AG10803 (cell line): ENCODE measurements at places on chromosomes 3 and 15.

- no peak for DNase-seq
These were observed 1138.4 kb downstream of the SI start for GRCh38 chr3:163939926-163940325.

GRCh38 chr3:177279118-177279815, 82.0 kb upstream of the TBL1XR1 start:
- DNase-seq = no peak

- DNase-seq = no peak
These were observed 25.9 kb upstream of the CAPN7 start for GRCh38 chr3:15180042-15180611.

DNA sequence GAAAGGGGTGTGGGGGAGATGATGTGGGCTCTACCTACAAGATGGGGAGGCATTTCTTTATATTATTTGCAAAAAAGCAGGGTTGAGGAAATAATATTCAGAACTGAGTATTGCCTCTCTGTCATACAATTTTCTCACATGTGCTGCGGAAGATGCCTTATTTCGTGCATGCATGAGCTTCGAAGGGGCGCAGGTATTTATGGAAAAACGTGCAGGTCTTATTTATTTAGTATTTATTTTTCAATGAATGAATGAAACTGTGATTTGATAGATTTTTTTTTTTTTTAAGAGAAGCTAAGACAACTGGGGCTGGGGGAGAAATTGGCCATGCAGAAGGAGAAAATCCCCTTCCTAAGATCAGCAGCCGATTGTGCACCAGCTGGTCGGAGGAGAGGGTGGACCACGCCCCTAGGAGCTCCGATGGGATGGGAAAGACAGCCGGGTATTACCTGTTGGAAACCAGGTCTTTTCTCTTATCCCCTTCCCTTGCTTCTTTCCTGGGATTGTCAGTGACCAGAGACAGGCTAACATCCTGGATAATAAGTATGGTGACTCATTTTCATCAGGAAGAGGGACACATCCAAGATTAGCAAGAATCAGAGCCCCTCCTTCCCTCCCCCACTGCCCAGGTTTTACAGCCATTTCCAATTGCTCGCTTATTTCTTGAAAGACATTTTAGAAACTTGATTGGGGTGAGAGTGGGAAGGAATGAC, 875 bp downstream of the GAP43 start:
- DNase-seq = no peak

- peak; percentile 64 for DNase-seq
These were observed 96.7 kb downstream of the KBTBD8 start for GRCh38 chr3:67094774-67095173.

- no peak for DNase-seq
These were observed 6.9 kb downstream of the MAP1A start for GRCh38 chr15:43524254-43524845.

DNA sequence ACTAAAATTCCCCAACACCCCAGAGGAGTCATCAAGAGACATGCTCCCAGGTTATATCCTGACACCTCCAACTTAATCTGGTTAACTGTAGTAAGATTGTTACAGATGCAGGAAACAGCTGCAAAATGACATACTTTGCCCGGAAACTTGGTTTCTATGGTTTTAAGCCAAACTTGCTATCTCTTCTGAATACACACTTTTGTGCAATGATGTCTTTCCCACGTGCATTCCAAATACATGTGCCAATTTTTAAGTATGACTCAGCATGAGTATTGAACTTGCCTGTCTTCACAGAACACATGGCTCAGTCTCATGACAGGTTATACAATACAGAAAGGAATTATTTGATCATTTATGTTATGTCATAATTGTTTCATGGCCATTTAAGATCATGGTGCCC, 207.0 kb upstream of the DCBLD2 start:
- peak; percentile 98 for DNase-seq

- no peak for DNase-seq
These were observed 31.5 kb downstream of the CNTN3 start for GRCh38 chr3:74582982-74583381.

GRCh38 chr3:128348805-128349531, 117.7 kb downstream of the DNAJB8 start:
- peak; percentile 5 for DNase-seq

- DNase-seq = no peak
These were observed 24.1 kb upstream of the BBX start for GRCh38 chr3:107498646-107499045.

DNA sequence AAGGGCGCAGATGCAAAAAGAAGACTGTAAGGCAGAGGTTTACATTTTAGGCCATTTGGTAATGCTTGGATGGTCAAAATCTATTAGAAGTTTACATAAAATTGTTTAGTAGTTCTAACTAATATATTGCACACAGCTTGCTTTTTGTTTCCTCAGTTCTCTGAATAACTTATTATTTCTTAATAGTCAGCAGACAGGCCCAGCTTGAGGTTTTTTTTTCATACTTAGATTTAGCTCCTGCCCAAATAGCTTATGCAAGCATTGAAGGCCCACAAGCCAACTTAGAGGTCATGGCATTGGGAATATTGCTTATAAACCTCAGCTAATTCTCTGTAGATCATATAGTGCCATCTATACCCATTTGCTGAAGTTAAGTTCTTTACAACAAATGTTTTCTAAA, 172.5 kb downstream of the RAP2B start:
- no peak for DNase-seq

DNA sequence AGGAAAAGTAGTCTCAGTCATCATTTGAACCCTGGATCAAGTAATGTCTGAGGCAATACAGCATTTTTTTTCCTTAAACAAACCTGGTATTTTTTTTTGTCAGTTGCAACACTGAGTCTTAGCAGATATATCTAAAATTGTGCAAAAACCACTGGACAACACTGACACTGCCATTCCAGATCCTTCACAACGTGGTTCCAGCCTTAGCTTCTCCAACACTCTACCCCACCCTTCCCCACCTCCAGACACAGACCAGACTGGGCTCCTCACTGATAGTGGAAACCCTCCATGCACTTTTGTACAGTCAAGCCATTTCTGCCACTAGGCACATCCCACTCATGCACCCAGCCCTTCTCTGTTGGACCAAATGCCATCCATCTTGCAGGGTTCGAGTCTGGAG, 199.6 kb upstream of the CTNNB1 start:
- no peak for DNase-seq

GRCh38 chr3:149332227-149332765, 1.1 kb downstream of the TM4SF18 start:
- no peak for DNase-seq

- DNase-seq = no peak
These were observed 17.9 kb upstream of the EMC3 start for GRCh38 chr3:10004506-10004905.

GRCh38 chr3:125136966-125137357, 75.6 kb downstream of the SLC12A8 start:
- no peak for DNase-seq

- peak; percentile 30 for DNase-seq
These were observed 82.9 kb upstream of the THBS1 start for GRCh38 chr15:39497759-39498565.

- no peak for DNase-seq
These were observed 51.8 kb downstream of the CHD2 start for GRCh38 chr15:92951800-92952457.

DNA sequence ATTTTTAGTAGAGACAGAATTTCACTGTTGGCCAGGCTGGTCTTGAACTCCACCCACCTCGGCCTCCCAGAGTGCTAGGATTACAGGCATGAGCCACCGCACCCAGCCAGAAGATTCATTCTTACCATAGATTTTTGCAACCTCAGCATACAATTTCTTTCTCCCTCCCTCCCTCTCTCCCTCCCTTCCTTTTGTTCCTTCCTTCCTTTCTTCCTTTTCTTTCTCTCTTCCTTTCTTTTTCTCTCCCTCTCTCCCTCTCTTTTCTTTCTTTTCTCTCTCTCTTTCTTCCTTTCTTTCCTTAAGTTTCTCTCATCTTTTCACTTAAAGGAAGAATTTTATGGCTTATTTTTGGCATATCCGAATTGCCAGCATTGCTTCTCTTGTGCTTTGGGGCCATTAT, 58.0 kb downstream of the PRKAR2A start:
- DNase-seq = no peak

GRCh38 chr15:64521726-64522164, 61.4 kb downstream of the ZNF609 start:
- peak; percentile 49 for DNase-seq

GRCh38 chr15:31352339-31352751, 25.7 kb downstream of the KLF13 start:
- no peak for DNase-seq

GRCh38 chr3:188929137-188929536, 242.6 kb upstream of the TPRG1 start:
- no peak for DNase-seq

- DNase-seq = no peak
These were observed 124.9 kb downstream of the DNAJB8 start for GRCh38 chr3:128341659-128342395.

GRCh38 chr3:106303766-106304165, 435.0 kb upstream of the CBLB start:
- no peak for DNase-seq

DNA sequence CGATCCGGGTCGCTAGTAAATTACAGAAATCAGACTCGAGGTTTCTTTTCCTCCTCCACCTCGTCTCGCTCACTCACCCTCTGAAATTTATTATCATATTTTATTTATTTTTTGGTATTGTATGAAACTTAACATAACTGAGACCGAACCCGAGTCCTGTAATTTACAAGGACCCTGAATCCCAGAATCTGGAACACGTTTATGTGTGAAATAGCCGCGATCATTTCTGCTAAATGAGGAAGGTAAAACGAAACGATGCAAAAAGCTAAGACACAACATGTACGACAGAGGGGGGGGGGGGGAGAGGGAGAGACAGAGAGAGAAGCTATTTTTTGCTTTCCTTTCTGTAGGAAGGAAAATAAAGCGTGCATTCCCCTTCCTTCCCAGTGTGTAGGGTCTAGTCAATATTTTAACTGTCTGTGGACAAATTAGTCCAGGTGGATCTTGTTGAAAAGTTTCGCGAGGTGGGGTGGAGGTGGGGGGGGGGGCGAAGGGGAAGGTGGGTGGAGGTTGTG, 1.6 kb downstream of the BBX start:
- DNase-seq = peak; percentile 11

- DNase-seq = peak; percentile 72
These were observed 9.6 kb upstream of the RASA2 start for GRCh38 chr3:141477224-141477623.

- no peak for DNase-seq
These were observed 50.7 kb upstream of the INSYN1 start for GRCh38 chr15:73803806-73804205.

DNA sequence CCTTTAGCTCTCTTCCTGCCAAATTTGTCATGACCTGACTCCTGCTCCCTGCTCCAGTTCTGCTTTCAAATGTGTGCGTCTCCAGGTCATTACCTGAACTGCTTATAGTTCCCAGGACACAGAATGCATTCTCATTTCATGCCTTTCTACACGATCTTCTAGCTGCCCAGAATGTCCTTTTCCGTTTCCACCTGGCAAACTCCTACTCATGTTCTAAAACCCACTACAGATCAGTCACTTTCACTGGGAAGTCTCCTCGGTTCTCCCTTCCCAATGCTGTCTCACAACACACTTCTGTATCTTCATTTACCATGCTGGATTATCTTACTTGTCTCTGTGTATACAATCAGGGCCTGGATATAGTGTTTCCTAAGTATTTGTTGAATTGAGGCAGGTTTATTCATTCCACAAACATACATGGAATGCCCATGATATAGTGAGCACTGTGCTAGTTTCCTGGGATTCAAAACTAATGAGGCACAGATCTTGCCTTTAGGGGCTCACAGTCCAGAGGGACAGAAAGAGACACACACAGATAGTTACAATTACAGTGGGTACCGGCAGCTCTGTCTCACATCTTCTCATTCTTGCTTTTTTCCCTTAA, 1.6 kb upstream of the NOX5 start:
- DNase-seq = no peak

DNA sequence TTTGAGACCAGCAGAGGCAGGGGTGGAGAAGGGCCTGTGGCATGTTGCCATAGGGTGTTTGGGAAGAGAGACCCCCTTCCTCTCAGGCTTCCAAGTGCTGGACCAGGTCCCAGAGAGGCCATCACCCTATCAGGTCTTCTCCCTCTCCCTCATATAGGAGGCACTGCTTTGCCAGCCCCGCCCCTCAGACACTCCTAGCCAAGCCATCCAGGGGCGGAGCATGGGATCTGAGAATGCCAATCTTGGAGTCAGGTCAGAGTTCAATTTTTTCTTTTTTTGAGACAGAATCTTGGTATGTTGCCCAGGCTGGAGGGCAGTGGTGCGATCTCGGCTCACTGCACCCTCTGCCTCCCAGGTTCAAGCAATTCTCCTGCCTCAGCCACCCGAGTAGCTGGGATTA, 32.7 kb downstream of the CRABP1 start:
- no peak for DNase-seq

- DNase-seq = no peak
These were observed 2.9 kb downstream of the IFT122 start for GRCh38 chr3:129442947-129443346.

- DNase-seq = no peak
These were observed 303.8 kb upstream of the NECTIN3 start for GRCh38 chr3:110767838-110768237.

DNA sequence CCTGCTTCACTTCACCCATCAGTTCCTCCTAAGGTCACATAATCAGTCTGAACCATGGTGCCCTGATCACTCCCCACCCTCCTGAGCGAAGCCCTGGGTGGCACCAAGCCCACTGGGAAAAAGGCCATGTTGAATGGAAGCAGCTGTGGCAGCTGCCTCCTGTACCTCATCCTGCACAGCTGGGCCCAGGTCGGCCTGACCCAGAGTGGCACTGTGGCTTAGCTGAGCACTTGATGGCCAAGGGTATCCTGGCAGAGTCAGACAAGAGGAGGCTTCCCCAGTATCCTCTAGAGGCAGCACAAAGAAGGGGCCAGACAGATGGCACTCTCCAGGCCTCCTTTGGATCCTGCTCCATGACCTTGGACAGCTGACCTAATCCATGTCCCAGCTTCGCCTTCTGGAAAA, 68.4 kb downstream of the TLE3 start:
- DNase-seq = no peak

GRCh38 chr3:112846764-112847163, at the start of gene CD200R1L:
TSS of gene CD200R1L (minus strand) at chr3:112846864. CDS start at chr3:112829367, 17,497 bp downstream.
- no peak for DNase-seq

GRCh38 chr3:64321747-64322146, 96.5 kb upstream of the PRICKLE2 start:
- DNase-seq = peak; percentile 84

- peak; percentile 23 for DNase-seq
These were observed 235.4 kb downstream of the TBL1XR1 start for GRCh38 chr3:176961916-176962315.
